ENCODE measurements at places on chromosomes 3 and 15.

- no peak for DNase-seq
These were observed 98.1 kb downstream of the SSR3 start for GRCh38 chr3:156456771-156457224.

DNA sequence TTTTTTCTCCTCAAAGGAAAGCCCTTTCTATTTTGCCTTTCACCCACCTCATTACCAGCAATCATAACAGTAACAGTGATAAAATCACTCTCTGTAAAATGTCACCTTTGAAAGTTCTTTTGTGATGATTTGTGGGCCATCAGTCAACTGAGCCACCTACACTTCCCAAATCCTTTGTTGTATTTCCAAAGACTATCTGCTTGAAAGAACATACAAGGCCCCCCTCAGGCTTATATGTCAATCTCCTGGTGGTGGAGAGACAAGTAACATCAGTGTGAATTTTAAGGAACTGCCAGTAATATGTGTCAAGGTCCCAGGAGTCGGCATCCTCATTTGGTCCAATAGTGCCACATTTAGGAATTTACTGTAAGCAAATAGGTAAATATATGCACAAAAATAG lies 161.1 kb upstream of the EOMES start:
- DNase-seq = no peak

GRCh38 chr15:41561104-41561776 lies 2.2 kb downstream of the TYRO3 start:
- DNase-seq = no peak

DNA sequence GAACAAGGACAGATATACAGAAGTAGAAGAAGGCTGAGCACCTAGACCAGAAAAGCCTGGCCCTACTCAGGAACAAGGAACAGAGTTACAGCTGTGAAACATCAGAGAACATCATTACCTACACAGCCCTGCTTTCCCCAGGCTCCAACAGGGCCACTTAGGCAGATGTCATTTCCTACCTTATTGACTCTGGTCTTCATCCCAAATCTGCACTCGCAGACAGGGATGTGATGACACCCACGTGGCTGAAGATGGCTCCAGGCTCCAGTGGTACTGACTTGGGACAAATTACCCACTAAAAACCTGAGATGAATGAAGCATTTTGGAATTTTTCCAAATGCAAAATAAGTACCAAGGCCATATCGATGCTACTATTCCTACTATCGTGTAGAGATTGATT lies 18.0 kb upstream of the SSUH2 start:
- DNase-seq = no peak

GRCh38 chr3:61832375-61833229 lies 271.2 kb downstream of the PTPRG start:
- DNase-seq = no peak

DNA sequence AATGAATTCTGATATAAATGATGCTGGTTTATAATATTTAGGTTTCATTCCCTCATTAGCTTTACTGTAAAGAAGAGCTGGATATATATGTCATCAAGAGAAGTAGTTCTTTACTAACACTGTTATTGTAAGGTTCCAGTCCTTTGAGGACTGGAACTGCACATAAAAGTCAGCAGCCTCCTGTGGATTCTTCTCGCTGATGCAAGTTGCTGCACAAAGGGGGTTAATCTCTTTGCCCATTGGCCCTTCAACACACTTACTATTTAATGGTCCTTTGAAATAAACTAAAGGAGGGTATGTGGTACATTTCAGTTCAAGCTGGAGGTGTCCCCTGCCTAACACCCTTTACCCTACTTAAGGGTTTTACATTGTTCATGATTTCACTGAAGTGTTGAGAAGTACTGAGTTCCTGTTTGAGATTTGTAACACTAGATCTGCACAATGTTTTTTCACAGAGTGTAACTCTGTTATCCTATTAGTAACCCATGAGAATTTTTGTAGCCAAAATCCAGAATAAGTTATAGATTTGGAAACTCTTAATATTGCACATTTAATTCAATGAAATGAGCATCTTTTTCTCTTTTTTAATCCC lies 43.9 kb downstream of the NR2C2 start:
- no peak for DNase-seq

DNA sequence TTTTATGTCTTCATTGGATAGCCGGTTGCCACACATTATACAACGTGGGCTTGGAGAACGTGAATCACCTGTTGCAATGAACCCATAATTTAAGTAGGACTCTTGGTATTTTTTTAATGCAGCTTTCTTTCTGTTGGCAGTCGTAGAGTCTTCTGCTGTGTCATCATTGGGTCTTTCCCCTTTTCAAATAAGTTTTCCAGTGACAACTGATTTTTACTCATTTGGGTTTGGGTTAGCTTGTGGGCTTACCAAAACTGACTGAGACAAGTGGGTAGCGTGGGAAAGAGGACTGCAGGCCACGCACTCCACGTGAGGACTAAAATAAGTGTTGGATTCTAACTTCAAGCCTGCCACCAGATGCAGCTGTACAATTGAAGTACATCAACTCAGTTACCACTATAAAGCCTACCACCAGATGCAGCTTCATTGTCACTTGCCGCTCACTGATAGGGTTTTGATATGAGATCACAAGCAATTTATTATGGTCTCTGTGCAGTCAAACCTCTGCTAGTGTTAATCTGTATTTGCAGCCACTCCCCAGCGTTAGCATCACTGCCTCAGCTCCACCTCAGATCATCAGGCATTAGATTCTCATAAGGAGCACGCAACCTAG lies 6.4 kb upstream of the CAPN7 start:
- no peak for DNase-seq

- no peak for DNase-seq
These were observed 81.5 kb upstream of the KCNMB2 start for GRCh38 chr3:178454726-178455125.

GRCh38 chr3:101146946-101147345 lies 153.7 kb upstream of the ABI3BP start:
- no peak for DNase-seq

- DNase-seq = no peak
These were observed 120.7 kb downstream of the ADCY5 start for GRCh38 chr3:123327956-123328850.

DNA sequence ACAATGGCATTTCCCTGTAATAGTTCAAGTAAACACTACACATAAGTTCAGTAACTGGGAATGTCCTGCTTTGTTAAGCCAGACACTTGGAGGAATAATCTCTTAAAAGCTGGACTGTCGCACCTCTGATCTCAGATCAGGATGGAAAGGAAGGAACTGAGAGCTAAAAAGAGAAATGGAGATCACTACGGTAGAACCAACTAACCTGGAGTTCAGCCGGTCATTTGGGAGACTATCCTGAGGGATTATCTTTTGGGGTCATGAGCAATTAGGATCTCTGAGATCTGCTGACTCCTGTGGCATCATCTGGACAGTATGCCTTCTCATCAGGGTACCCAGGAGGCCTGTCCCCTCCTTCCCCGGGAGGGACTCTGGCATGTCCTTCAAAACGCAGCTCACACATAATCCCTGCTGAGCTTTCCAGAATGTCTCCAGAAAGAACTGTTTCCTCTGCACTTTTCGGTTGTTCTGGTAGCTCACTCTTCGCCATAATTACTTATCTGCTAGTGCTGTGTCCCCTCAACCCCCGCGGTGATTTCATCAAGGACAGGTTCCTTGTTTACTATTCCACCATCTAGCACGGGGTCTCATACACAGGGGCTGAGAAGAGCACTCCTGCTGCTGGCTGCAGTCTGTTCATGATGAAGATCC lies 115.6 kb downstream of the SENP2 start:
- DNase-seq = no peak

- DNase-seq = no peak
These were observed 34.7 kb upstream of the CTDSPL start for GRCh38 chr3:37826933-37827332.

DNA sequence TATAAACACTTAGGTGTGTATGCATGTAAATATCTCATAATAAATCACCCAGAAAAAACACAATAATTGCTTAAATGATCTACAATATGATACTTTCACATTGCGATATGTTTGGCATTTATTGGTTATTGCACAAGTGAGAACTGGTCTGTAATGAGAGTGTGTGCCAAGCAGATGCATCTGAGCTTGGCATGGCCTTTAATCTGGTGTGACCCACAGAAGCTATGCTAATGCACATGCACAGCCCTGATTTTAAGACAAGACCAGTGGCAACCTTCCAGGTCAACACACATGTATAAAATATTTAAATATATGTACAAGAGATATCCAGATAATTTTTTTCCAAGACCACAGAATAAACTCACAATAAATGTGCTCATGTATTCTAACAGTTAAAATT lies 42.7 kb downstream of the C2CD4A start:
- no peak for DNase-seq

DNA sequence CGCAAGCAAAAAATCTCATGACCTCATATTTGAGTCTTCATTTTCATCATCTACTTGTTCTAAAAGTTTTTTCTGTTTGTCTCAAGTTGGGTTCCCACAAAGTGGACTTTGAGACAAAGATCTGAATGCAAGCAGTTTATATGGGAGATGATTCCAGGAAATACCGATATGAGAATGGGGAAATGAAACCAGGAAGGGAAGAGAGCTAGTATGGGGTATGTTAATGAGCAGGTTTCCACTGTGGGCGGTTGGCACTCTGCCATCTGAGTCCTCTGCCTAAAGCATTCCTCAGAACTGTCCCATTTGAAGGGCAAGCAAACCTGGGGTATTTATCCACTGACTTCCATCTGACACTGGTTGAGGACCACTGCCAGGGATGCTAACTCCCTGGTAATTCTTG lies 8.8 kb downstream of the ADPRH start:
- peak; percentile 8 for DNase-seq

DNA sequence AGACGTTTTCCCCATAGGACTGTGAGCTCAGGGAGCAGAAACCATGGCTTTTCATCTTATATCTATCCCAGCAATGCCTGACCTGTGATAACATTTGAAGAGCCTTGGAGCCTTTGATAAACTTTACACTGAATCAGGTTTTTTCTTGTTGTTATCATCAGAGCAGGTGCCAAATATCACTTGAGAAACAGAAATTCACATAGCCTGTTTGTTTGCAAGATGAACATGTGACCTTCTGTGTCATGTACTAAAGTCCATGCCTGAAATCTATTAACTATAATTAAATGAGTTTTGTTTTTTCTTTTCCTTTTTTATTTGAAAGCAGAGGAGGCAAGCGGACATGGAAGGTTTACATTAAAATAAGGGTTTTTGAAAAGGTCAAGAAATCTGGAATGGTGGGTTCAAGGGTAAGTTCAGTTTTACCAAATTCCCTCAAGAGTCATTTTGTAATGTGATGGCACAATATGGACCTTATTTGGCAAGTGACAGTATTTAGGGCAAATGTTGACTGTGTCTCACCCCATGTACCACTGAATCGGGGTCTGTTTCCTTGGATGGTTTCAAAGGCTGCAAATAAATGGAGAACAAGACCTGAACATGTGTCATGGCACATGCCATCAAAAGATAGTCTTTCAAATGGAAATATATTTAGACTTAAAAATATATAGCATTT lies 90.7 kb downstream of the NEK10 start:
- no peak for DNase-seq

GRCh38 chr3:46994801-46995731 lies 15.6 kb downstream of the NBEAL2 start:
- DNase-seq = no peak

DNA sequence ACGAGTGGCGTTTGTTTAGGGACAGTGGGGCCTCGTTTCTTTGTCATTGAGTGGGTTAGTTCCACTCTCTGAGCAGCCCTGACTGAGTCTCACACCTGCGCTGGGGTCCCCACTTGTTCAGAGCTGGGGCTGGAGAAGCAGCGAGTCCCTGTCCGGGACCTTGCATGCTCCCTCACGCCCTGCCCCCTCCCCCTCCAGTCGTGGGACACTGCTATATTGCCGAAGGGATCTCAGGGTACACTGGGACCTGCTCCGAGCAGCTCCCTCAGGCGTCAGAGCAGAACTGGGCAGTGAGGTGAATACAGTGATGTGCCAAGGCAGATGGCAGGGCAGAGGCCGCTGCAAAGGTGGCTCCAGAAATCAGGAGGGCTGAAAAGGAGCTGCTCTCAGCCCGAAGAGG lies 59.9 kb upstream of the KLF13 start:
- DNase-seq = no peak

GRCh38 chr3:56787784-56788256 lies 13.9 kb downstream of the ARHGEF3 start:
- no peak for DNase-seq

DNA sequence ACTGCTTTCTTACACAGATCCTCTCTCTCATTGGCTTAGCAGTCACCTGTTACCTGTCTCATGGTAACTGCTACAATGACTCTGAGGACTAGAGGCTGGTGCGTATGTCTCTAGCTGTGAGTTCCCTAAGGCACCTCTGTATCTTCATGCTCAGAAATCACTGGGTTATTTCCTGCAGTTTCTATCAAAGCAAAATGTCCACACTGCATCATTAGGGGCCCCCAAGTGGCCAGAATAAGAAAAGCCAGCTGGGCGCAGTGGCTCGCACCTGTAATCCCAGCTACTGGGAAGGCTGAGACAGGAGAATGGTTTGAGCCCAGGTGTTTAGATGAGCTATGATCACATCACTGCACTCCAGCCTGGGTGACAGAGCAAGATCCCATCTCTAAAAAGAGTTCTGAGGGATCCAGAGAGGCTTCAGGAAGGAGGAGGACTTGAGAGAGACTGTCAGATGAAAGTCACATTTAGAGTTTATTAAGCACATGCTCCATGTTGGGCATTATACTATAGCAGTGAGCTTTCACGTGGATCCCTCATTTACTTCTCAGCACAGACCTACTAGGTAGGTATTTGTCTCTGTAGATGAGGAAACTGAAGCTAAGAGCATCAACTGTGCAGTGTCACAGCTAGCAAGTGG lies 2.3 kb upstream of the VPS18 start:
- no peak for DNase-seq

- no peak for DNase-seq
These were observed 164.7 kb upstream of the SMAD3 start for GRCh38 chr15:66900586-66901310.

GRCh38 chr15:90143166-90143655 lies 40.9 kb upstream of the IDH2 start:
- DNase-seq = peak; percentile 57

DNA sequence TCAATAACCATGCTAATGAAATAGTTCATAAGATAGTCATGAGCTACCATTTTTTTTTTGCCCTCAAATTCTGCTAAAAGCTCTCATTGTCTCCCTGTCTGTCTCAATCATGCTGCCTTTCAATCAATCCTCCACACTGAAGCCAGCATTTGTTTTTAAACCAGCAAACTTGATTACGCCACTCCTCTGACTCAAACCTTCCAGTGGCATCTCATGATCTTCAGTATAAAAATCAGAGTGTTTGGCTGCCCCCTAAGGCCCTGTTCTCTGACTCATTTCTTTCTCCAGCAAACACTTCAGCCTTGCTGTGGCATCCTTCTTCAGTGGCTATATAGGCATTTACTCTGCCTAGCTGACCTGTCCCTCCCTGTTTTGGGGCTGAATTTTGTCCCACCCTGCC lies 36.0 kb upstream of the EOMES start:
- no peak for DNase-seq

GRCh38 chr3:9809239-9809614 lies 835 bp upstream of the TTLL3 start:
- DNase-seq = no peak

- DNase-seq = no peak
These were observed 243.5 kb upstream of the SLCO3A1 start for GRCh38 chr15:91609966-91610365.

All from stimulated activated CD4-positive, alpha-beta T cell treated with anti-CD3 and anti-CD28 coated beads, Interleukin-4, amount 100 ng/mL, for 4 hours (primary cell).